ENCODE measurements at places on chromosomes 6 and 20.

DNA sequence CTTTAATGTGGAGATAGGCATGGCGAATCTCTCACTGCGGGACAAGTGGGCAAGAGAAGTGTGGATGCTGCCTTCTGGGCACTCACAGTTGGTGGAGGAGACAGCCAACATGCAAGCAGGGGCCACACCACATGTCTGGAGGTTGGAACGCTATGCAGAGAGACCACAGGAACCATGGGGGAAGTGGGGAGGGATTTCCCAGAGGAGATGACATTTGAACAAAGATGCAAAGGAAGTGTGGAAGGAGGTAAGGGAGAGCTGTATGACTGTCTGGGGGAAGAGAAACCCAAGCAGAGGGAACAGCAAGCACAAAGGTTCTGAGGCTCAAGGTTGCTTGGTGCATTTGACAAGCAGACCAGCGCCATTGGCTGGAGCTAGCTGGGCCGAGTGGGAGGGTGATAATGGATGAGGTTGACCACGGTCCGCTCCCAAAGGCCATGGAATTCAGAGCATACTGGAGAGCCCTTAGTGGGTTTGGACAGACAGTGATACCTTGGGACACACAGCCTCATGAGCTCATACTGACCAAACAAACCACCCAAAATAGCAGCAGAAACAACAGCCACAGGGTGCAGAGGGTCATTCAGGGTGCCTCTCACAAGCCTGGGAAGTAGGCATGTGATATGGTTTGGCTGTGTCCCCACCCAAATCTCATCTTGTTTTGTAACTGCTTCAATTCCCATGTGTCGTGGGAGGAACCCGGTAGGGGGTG, 7.6 kb upstream of the FAM110A start:
- DNase-seq = no peak

- peak; percentile 50 for DNase-seq
These were observed 172.2 kb downstream of the AIG1 start for GRCh38 chr6:143232849-143233248.

DNA sequence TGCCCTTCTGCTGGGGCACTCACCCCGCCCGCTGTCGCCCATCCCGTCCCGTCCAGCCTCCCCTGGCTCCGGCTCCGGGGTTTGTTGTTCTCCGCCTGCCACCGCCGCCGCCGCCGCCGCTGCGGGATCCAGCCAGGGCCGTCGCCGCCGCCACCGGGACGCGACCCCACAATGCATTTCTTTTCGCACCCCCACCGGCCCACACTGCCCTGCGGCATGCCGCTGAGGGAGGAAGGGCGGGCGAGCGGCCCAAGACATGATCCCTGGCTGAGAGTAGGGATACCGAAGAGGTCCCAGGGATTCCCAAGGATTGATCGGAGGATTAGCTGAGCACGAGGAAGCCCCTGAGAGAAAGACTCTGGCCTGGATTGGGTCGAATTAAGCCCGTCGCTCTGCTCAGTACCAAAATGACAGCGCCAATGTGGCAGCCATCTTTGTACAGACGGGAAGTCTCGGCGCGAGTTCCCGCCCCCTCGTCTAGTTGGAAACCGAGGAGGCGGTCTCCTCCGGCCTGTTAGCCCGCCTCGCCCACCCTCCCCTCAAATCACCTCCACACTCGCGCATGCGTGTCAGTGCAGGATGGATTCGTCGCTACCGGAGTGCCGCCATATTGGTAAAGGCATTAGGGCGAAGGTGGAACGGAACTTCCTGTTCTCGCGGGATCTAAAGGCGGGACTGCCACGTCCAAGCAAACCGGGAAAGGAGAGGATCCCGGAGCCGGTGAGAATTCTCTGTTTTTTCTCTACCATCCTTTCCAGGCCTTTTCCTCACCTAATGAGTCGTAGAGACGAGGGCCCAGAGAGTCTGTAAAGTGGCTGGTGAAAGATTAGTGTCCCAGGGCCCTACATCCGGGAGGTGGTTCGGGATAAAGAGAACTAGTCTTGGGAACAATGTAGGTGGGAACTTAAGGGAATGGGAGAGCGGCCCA, at the start of the genes RXRB and SLC39A7:
Gene RXRB, minus strand, starts transcription at position 447 of the 928 bp plus-strand sequence. Its CDS starts 189 bp downstream, at position 258.
Gene SLC39A7, plus strand, starts transcription at position 649 of the 928 bp plus-strand sequence. CDS start 379 bp downstream, outside the sequence.
- DNase-seq = peak; percentile 99

DNA sequence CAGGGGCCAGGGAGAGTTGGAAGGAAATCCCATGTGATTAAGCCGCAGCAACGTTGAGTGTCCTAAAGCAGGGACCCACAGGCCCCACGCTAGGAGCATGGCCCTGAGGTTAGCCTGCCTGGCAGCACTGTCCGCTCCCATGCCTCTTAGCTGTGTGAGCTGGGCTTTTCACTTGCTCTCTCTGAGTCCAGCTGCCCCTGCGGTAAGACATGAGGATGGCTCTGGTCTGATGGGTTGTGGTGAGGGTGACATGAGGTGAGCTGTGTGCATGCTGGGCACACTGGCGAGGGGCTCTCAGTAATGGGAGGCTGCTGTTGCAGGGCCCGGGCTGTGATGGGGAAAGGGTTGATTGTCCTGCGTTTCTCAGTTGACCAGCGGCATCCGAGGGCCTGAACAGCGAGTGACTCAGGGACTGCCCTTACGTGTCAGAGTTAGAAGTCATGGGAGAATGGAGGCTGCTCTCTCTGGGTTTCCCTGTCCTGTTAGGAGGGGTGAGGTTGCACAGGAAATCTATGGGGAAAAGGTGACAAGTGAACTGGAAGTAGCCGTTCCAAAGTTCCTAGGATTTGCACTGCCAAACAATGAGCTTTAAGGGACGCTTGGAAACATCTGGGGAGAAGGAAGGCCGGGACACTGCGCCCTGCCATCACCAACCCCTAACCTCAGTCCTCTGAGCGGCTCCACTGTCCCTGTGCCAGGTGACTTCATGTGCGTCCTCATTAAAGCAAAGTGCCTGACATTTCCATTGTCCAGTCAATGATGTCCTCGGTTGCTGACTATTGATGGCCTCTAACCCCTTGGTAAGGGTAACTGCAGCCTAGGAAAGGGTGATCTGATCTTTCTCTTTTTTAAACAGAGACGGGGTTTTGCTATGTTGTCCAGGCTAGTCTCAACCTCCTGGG, 51.3 kb downstream of the ADNP start:
- DNase-seq = no peak

GRCh38 chr6:20606831-20607230, 72.6 kb downstream of the CDKAL1 start:
- DNase-seq = no peak

- DNase-seq = peak; percentile 57
These were observed 2.0 kb downstream of the TRAM2 start for GRCh38 chr6:52574709-52575501.

DNA sequence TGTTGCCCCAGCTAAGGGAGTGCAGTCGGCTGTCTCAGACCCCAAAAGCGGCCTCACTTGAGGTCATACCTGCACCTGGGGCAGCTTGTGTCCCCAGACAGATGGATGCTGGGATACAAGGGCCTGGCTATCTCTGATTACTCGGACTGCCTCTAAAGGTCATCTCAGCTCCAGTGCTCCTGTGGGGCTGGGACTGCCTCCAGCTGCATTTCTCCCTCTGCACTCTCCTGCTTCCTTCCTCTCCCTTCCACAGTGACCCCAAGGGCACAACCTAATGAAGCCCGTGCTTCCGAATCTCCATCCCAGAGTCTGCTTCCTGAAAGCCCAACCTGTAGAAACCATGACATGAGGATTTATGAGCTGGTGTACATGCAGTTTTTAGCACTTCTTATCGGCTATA, 22.8 kb upstream of the OCSTAMP start:
- no peak for DNase-seq

GRCh38 chr6:2165286-2165685, 80.1 kb downstream of the GMDS start:
- DNase-seq = no peak

DNA sequence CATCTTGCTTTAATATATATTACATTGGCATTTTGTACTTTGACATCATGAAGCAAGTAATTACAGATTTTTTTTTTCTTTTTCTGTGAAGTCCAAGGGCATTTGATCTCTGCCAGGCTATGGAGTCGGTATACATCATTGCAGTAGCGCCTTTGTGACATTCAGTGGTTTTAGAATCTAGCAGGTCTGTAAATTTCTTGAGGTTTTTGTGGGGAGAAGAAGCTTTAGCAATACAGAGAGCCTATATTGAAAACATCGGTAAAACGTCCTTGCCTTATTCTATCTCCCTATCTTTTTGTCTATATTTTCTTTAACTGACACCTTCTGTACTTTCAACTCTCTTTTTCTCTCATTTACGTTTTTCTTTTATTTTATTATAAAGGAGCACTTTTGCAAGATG, 47.2 kb downstream of the DUSP22 start:
- no peak for DNase-seq

- no peak for DNase-seq
These were observed 851.4 kb upstream of the CITED2 start for GRCh38 chr6:140225701-140226436.

DNA sequence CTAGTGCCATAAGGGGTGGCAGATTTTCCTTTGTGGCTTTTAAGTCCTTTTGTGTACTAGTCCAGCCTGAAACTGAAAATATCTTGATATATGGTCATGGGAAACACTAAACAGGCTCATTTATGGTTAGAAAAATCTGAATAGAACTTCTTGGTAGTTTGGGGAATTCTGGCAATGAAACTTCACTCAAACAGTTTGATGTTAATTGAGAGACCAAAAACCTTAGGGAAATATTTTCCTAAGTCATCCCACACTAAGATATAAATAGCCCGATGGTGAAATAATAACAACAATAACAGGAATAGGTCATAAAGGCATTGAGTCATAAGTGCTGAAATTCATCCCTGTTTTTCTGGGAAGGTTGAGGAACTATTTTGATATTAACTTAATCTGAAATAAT, 146.2 kb upstream of the SMLR1 start:
- DNase-seq = no peak

GRCh38 chr6:52333840-52334200, 28.1 kb upstream of the PAQR8 start:
- no peak for DNase-seq

DNA sequence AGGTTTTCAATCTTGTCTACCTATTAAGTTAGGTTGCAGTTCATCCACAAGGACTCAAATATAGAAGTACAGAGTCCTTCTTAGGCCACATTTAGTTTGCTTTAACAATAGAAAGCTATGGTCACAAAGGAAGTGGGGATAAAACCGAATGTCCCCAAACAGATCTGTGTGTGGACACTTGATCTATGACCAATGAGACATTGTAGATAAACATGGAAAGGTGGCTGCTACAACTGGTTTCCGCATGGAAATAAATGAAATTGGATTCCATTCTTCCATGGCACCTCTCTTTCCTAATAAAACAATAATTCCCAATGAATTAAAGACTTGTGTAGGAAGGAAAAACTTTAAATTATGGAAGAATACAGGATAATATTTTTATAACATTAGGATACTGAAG, 20.4 kb upstream of the DOK5 start:
- DNase-seq = no peak

DNA sequence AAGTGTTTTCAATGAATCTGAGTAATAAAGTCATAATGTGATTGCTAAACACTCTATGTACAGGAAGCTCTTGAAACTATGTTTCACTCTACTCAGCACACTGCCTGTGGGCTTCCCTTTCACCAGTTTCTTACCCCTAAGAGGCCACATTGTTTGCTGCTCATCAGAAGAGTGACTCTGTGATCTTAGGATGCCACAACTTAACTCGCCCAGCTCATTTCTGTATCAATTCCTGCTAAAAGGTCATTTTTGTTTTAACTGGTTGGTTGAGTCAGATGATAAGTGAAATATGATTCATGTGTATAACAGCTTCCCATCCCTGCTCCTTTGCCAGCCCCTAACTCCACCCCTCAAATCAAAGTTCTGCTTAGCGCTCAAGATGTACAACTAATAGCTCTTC, 9.8 kb upstream of the NDUFAF4 start:
- no peak for DNase-seq

DNA sequence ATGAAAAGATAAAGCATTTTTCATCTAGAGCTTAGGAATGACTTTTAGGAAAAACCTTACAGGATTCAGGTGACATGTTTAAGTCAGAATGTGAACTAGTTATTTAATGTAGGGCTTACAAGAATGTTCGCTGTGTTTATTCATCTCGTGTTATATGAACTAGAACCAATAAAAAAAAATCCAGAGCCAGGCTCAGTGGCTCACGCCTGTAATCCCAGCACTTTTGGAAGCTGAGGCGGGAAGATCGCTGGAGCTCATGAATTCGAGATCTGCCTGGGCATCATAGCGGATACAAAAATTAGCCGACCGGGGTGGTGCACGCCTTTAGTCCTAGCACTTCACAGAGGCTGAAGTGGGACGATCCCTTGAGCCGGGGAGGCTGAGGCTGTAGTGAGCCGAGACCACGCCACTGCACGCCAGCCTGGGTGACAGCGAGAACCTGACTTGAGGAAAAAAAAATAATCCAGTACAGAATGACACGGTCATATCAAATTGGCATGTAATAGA, 46.3 kb downstream of the OR2B2 start:
- DNase-seq = no peak

- no peak for DNase-seq
These were observed 200.5 kb downstream of the ARID1B start for GRCh38 chr6:156977527-156978291.

- peak; percentile 55 for DNase-seq
These were observed 171.7 kb downstream of the WDR27 start for GRCh38 chr6:169529931-169530751.

DNA sequence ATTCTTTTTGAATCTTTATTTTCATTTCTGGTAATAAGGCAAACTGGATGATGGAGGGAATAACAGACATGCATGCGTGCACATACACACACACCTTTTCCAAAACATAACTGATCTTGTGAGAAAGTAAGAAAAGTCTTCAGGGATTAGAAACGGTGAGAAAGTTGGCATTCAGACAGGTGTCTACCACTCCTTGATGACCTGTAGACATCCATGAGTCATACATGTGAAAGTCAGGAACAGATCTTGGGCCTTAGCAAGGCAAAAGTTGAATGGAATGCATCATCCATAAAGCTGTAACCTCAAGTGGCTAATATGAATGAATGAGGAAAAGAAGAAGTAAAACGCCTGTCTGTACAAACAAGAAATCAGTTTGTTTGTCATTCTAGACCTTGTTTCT, 97.3 kb downstream of the GRIK2 start:
- DNase-seq = no peak

GRCh38 chr20:50913690-50914375, 17.4 kb downstream of the ADNP start:
- no peak for DNase-seq

DNA sequence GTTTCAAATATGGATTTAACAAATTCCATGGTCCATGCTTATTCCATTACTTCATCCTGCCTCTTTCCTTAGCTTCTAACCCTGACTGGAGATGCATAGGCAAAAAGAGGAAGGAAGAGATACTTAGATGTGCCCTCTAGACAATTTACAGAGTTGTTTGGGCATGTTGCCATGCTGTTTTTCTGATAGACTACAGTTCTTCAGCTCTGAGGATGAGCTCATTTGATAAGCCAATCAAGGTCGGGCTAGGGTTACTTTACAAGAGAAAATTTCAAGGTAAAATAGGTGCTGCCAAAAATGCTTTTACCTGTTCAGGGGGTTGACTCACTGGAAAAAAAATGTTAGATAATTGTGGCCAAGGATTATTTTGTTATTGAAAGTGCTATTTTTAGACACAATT, 5.9 kb downstream of the HCRTR2 start:
- no peak for DNase-seq

- no peak for DNase-seq
These were observed 149.8 kb downstream of the PAK5 start for GRCh38 chr20:9689041-9689440.

All from lower lobe of right lung (tissue), 2 donors.